CD4-positive, alpha-beta T cell treated with Interleukin-4 for 4 hours (primary cell): ENCODE measurements at places on chromosomes 6 and 20.

DNA sequence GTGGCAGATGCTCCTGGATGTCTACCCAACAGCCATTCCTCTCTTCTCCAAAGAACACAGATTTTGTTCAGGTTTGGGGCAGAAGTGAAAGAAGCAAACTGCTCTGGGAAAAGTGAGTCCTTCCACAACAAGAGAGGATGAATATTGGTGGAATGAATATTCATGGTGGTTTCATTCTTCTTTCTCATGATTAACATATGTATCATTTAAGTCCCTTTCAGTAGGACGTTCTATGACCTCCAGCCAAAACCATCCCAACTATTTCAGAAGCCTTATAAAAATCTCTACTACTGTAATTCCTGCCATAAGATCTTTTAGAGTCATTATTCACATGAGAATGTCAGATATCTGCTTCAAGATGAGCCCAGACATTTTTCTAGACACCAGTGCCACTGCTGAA is 44.4 kb downstream of the MDN1 start:
- DNase-seq: no peak

- DNase-seq: no peak
Measured at GRCh38 chr20:8796088-8796660, 272.7 kb upstream of the PLCB4 start.

DNA sequence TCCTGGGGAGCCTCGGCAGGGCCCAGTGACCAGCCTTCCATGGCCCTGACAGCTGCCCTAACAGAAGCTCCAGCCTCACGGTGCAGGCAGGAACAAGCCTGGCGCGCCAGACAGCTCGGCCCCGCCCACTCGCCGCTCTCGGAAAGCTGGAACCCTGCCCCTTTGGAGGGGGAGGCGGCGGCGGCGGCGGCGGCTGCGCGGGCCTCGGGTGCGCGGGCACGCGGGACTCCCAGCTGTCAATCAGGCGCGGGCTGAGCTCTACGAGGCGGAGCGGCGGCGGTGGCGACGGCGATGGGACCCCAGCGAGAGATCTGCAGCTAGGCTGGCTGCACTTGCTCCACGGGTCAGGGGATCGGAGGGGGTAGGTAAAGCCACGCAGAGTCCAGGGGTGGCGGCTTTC is at the start of gene NRSN1:
NRSN1 (plus strand) TSS at position 236 of the 400 bp plus-strand sequence. CDS start 8,113 bp downstream, outside the sequence.
- no peak for DNase-seq

GRCh38 chr6:23367311-23367710 is 758.7 kb upstream of the NRSN1 start:
- no peak for DNase-seq

DNA sequence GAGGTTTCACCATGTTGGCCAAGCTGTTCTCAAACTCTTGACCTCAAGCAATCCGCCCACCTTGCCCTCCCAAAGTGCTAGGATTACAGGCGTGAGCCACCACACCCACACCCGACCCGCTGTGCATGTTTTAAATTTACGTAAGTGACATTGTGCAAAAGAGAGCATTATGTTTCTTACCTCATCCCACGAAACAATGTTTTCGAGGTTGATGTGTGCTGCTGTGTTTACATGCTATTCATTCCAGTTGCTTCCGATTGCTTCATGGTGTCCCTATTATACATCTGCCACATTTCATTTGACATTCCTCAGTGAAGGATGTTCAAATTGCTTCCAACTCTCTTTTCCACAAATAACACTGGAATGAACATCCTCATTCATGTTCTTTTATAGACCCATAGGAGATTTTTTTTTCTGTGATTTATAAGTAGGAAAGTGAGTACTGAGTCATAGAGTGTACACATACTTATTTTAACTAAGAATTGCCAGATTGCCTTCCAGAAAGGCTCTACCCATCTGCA is 403.9 kb upstream of the JARID2 start:
- no peak for DNase-seq

GRCh38 chr6:37486121-37486839 is 13.4 kb downstream of the CCDC167 start:
- DNase-seq: no peak

DNA sequence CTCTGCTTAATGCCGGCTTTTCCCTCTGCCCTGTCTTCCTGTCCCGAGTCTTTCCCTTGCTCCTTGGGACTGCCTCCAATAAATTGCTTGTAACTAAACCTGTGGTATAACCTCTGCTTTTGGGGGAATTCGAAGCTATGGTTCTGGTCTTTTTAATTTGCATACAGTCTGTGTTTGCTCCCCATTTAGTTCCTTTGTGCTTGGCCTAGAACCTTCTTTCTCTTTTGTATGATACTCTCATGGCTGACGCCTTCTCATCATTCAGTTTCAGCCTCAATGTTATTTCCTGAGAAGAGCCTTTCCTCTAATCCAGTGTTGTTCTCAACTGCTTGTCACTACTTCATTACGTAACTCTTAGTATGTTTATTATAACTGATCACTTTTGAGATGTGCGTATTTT is 248.0 kb downstream of the PHF3 start:
- no peak for DNase-seq

GRCh38 chr6:92550501-92550900 is 868.9 kb downstream of the EPHA7 start:
- no peak for DNase-seq

DNA sequence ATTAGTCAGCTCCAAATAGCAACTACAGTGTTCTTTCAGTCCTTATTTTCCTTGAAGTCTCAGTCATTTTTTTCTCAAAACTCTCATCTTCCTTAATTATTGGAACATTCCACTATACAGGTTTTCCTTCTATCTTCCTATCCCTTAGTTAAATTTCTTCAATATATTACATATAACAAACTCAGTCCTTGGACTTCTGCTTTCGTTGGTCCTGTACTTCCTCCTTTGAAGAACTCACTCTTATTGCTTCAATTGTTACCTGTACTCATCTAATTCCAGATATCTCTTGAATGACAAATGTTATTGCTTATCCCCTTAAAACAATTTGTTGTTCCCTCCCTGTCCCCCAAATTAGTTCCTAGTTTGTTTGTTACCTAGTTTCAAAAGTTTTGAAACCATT is 67.7 kb upstream of the NOTCH4 start:
- no peak for DNase-seq

DNA sequence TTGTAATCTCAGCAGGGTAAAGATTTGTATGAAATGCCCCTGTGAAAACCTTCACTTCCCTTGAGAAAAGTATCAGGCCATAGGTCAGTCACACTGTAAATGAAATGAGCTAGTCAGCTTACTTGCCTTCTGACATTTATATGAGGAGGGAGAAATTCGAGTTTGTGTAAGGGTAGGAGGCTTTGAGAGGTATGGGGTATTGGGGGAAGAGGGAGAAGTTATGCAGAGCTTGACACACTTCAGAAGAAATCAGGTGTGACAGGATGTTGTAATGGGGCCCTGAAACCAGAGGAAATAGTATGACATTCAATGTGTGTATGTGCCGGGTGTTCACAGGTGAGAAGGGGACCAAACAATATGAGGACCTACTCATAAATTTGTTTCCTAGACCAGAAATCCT is 64.2 kb upstream of the CCN6 start:
- DNase-seq: peak; percentile 85

- DNase-seq: no peak
Measured at GRCh38 chr6:72721346-72721745, 99.5 kb downstream of the KCNQ5 start.
